GM12892 (cell line): ENCODE measurements at places on chromosomes 11 and 22.

DNA sequence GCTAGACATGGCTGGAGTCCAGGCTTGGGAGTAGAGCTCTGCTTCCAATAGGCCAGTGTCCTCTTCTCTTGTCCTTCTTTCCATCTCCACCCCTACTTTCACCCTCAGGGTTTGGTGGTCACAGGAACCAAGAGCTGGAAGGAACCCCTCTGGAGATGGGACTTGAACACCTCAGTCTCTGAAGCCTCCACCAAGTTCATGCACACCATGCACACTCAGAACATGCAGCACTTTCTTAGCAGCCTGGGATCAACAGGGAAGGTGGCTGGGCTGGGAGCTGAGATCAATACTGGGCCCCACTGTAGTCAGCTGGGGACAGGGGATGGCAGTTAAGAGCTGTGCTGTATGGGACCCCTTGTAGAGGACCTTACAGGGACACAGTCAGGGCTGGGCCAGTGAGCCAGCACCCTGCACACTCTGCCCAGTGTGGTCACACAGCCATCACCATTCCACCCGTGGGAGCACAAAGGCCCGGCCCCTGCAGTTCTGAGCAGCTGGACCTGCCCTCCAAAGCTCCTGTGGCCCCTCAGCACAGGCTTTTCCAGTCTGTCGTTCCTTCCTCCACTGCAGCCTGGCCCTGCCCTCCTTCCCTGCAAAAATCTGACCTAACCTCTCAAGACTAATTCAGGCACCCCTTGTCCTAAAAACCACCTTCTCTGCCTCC lies 47.7 kb downstream of the GAB4 start:
- no peak for DNase-seq

GRCh38 chr11:74116719-74117118 lies 54.1 kb downstream of the C2CD3 start:
- DNase-seq: no peak

- DNase-seq: no peak
Measured at GRCh38 chr11:5046754-5047330, 516 bp downstream of the OR52J3 start.

DNA sequence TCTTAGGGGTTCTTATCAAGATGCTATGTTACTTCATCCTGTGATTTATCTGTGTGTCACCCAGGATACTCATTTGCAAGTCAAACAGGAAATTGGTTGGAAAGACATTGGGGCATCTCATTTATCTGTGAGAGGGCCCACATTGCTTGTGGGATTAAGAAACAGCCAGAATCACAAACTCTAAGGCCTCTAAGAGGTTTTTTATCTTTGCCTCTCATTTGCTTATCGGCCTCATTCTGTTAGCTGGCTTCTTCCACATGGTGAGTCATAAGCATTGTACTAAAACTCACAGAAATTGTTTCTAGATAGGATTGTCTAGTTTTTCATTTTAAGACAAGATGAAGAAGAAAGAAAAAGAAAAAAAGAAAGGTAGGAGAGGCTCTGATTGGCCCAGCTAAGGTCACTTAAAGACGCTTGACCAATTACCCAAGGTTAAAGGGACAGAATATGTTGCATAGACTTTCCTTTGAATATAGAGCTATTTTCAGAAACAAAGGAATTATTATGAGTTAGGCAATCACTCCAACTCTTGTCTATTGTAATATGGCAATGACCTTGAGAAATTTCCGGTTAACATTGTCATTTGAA lies 121.9 kb downstream of the ARHGAP42 start:
- no peak for DNase-seq

GRCh38 chr11:41519696-41520095 lies 60.2 kb upstream of the LRRC4C start:
- DNase-seq: no peak

DNA sequence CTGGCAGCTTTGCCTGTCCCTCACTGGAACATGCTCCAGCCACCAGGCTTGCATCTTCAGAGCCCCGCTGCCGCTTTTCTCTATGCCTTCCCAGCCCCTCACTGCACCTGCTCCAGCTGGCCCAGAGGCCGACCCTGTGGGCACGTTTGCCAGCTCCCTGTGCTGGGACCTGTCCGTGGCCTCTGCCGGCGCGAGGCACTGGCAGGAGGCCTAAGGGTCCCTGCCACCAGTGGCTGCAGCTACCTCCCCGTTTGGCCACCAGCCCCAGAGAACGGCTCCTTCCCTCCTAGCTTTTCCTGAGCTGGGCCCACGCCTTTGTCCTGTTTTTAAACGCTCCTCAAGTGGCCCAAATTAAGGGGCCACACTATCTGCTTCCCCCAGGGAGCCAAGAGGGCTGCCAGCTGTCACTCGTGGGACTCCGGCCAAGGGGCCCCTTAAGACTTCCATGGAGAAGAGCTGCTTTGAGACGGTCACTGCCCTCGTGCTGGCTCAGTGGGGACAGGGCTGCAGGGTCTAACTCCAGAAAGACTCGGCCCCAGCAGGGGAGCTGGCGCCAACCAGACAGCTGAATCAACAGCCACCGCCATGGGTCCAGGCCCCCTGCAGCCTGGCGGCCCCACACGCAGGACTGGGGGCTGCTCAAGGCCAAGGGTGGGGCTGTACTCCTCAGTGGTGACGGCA lies 24.6 kb upstream of the WNT7B start:
- DNase-seq: no peak

- no peak for DNase-seq
Measured at GRCh38 chr11:94814272-94814976, 46.3 kb downstream of the AMOTL1 start.

- no peak for DNase-seq
Measured at GRCh38 chr11:72831521-72832300, 17.5 kb downstream of the ATG16L2 start.

DNA sequence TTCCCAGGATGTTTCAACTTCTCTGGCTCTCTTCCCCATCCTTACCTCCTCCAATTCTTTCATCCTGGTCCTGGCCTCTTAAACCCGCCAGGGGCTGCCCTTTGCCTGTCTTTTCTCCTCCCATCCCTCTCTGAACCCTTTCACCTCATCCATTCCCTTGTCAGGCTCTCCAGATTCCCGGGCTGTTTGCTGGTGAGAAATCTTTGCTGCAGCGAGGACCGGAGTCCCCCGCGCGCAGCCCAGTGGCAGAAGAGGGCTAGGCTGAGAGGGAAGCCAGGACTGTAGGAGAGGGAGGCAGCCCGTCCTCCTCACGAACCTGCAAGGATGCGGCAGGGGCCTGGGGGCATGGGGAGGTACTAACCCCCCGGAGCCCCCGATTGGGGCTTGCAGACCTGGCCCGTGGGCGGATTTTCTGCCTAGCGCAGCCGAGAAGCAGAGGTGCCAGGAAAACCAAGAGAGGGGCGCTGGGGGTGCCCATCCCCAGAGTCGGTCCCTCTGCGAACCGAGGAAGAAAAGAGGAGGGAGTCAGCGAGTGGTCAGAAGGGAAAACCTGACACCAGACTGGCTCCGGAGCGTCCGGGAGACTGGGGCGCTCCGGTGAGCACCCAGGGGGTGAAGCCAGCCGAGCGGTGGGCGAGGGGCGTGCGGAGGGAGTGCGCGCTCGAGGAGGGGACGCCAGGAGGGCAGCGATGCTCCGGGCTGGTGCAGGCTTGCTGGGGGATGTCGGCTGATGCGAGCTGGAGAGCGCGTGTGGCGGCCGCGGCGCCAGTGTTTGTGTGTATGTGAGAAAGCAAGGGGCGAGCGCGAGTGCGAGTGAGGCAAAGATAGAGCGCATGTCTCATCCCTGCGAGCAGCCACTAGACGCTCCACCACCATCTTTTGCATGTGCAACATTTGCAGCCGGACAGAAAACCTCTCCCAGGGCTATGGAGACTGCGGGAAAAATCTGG lies at the start of gene GRIA4:
Gene GRIA4, plus strand, starts transcription at position 242 of the 950 bp plus-strand sequence. CDS start 925 bp downstream, outside the sequence.
- no peak for DNase-seq

GRCh38 chr22:34946339-34946985 lies 119.5 kb upstream of the ISX start:
- DNase-seq: no peak

DNA sequence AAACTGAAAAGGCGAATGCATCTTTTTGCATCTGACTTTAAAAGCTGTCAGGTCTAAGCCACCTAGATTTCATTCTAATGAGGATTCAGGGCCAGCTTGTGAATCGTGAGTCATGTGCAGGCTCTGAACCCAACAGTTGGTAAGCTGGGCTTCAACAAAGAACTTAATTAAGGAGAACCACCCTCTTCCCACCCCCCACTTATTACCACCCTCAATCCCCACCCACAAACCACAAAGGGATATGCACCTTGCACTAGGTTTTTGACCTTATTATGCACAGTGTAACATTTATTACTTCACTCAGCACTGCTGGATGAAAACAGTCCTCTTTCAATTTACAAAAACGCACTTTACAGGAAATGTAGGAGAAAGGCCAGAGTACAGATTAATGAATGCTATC lies 94.1 kb upstream of the LIN7C start:
- DNase-seq: no peak

GRCh38 chr11:27720277-27720830 lies 20.1 kb upstream of the BDNF start:
- no peak for DNase-seq

GRCh38 chr22:24510637-24511625 lies 15.8 kb downstream of the UPB1 start:
- DNase-seq: no peak

- DNase-seq: no peak
Measured at GRCh38 chr11:100556781-100557180, 130.3 kb upstream of the ARHGAP42 start.

- no peak for DNase-seq
Measured at GRCh38 chr11:88521399-88521798, 183.9 kb upstream of the CTSC start.

DNA sequence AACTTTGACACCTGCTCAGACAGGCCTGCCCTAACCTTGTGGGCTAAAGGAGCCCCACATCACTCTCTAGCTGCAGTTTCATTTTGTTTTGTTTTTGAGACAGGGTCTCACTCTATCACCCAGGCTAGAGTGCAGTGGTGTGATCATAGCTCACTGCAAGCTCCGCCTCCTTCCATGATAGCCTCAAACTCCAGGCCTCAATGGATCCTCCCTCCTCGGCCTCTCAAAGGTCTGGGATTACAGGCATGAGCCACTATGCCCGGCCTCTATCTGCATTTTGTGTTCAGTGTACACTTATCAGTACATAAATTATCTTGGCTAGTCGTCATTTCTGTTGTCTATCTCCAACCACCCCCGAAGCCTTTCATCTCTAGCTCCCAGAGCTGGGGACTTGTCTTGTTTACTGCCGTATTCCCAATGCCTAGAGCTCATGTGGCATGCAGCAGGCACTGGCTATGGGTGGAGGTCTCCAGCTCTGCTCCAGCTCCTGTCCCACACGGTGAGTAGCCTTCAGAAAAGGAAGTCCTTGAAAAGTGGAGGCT lies 22.1 kb upstream of the PEX26 start:
- no peak for DNase-seq

GRCh38 chr11:119742263-119742861 lies 13.4 kb upstream of the NECTIN1 start:
- DNase-seq: no peak

DNA sequence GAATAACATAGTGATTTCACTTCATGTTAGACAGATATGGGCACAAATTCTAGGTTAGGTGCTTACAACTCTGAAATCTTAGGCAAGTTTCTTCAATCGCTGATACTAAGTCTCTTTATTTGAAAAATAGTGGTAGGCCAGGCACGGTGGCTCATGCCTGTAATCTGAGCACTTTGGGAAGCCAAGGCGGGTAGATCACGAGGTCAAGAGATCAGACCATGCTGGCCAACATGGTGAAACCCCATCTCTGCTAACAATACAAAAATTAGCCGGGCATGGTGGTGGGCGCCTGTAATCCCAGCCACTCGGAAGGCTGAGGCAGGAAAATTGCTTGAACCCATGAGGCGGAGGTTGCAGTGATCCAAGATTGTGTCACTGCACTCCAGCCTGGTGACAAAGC lies 729.4 kb downstream of the METTL15 start:
- DNase-seq: no peak

DNA sequence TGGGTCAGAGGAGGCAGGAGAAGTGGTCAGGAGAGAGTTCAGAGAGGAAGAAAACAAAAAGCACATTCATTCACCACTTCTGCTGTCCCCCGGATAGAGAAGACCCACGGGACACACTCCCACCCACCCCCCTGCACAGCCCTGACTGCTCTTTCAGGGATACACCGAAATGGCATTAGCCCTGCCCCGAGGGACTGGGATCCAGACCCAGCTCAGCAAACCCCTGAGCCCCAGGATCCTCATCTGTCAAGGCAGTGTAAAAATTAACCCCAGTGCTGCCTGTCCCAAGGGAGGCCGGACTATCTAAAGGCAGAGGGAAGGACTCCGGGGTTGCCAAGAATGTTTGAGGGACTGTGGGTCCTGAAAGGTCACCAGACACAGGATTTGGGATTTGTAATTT lies 31.2 kb downstream of the TPBGL start:
- DNase-seq: no peak

GRCh38 chr22:50011447-50012210 lies 936 bp downstream of the IL17REL start:
- DNase-seq: peak; percentile 41

DNA sequence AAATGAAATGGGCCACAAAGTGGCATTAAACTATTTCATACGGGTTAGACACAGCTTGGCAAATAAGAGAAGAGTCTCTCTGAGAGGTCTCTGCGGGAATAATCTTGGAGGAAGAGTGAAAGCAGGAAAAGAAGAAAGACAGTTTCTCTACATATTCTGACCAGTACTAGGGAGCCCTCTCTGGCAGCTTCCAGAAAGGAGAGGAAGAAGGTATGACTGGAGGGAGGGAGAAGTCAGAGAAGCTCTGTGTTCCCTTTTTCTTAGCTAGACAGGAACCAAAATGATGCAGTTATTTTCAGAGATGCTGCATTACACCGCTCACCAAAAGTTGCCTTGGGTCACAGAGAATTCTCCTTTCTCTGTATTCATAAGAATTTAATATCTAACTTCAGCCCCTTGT lies 382.1 kb downstream of the KCNA4 start:
- DNase-seq: no peak
